ENCODE measurements at places on chromosomes 12 and 14.

GRCh38 chr12:122040579-122041386 is 19.1 kb downstream of the BCL7A start:
- no peak for DNase-seq

DNA sequence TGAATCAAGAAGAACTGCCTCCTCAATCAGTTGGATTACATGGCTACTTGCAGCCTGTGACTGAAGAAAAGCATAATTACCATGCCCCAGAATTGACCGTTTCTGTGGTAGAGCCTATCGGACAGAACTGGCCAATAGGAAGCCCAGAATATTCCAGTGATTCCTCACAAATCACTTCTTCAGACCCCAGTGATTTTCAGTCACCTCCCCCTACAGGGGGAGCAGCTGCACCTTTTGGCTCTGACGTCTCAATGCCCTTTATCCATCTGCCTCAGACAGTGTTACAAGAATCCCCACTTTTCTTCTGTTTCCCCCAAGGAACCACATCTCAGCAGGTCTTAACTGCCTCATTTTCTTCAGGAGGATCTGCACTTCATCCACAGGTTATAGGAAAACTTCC is 80.8 kb downstream of the RAD52 start:
- DNase-seq: no peak

GRCh38 chr12:77772676-77773298 is 57.9 kb upstream of the NAV3 start:
- no peak for DNase-seq

GRCh38 chr14:101717663-101718490 is 43.6 kb upstream of the PPP2R5C start:
- no peak for DNase-seq

DNA sequence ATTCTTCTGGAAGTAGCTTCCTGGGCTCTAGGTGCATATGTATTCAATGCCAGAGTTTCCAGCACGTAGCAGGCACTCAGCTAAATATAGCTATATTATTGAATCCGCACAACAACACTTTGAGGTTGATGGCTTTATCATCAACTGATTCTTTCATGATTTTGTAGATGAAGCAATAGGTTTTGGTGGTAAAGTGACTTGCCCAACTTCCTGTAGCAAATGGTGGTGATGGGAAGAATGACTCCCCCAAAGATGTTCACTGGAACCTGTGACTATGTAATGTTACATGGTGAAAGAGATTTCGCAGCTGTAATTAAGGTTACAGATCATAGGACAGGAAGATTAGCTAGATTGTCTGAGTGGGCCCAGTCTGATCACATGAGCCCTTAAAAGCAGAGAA is 3.2 kb downstream of the TDRD9 start:
- no peak for DNase-seq

- no peak for DNase-seq
Observed at GRCh38 chr12:122393817-122394216, 28.7 kb downstream of the CLIP1 start.

GRCh38 chr14:70713511-70713916 is 71.8 kb downstream of the TTC9 start:
- no peak for DNase-seq

- DNase-seq: no peak
Observed at GRCh38 chr14:104119488-104120251, 18.7 kb upstream of the KIF26A start.

- DNase-seq: no peak
Observed at GRCh38 chr14:49769581-49770211, 1.7 kb downstream of the KLHDC2 start.

- DNase-seq: no peak
Observed at GRCh38 chr14:100589760-100590469, 2.7 kb upstream of the BEGAIN start.

- DNase-seq: no peak
Observed at GRCh38 chr14:96962337-96962736, 165.2 kb downstream of the VRK1 start.

GRCh38 chr12:18975933-18976332 is 153.6 kb upstream of the PLEKHA5 start:
- no peak for DNase-seq

DNA sequence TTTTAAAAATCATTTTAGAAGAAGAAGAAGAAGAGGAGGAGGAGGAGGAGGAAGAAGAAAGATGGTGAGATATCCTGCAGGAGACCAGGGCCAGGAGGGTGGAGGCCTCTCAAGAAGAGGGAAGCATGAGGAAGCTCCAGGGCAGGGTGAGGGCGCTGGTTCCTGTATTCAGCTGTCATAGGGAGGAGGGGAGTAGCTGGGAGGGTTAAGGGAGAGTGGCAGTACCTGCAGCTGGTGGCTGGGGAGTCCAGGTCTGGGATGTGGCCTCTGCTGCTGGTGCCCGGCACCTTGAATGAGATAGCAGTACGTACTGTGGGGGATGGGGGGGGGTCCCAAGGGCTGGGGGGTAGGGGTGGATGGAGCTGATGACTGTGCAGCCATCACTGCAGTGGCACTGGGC is 9.8 kb downstream of the RBP5 start:
- DNase-seq: no peak

GRCh38 chr14:45838597-45838996 is 585.6 kb upstream of the MIS18BP1 start:
- DNase-seq: no peak

GRCh38 chr12:130104571-130105106 is 57.6 kb upstream of the FZD10 start:
- DNase-seq: no peak

DNA sequence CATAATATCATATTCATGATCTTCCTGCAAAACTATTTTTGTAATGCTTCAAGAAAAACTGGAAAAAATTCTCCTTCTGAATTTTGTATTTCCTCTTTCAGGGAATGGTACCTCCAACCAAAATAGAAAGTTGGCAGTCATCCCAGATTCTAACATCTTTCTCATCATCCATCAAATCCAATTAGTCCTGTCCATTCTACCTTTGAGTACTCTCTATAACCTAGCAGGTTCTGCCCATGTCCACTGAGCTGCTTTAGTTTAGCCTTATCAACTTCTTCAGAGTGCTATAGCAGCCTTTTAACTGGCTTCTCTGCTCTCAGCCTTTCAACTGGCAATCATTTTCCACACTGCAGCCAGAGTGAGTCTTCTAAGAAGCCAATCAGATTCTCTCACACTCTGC is 236.2 kb downstream of the AKAP6 start:
- DNase-seq: no peak

GRCh38 chr12:26197832-26198231 is 2.5 kb downstream of the SSPN start:
- no peak for DNase-seq

DNA sequence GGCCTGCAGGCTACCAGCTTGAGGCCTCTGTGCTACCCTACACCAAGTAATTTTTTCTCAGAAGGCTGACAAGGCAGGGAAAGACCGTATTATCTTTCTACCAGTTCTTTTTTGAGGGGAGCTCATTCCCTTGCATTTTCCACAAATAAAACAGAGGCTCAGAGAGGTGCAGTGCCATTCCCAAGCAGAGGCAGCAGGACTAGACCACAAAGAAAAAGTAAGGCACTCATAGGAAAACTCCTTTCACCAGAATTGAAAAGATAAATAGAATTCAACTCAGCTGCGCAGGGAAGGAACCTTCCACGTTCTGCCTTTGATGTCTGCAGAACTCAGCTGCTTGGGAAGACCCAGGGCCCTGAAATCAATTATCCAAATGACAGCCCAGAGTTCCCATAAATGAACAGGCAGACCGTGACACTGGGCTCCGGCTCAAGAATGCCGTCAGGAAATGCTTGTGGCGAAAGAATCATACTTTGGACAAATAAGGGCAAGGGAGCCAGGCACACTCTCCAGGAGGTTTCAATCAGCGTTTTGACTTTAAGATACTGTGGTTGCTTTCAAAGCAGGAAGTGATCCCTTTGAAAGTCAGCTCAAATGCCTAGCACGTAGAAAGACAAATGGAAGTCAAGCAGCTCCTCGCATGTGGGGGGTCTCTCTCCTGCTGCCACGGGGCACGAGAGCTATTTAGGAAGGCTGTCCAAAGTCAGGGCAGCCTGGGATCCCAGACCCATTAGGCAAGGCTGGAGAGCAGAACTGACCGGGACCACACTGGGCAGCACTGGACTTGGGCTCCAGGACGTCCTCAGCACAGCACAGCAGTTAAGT is 14.0 kb downstream of the KCTD10 start:
- DNase-seq: no peak

- no peak for DNase-seq
Observed at GRCh38 chr14:91919814-91920213, 27.7 kb downstream of the FBLN5 start.

DNA sequence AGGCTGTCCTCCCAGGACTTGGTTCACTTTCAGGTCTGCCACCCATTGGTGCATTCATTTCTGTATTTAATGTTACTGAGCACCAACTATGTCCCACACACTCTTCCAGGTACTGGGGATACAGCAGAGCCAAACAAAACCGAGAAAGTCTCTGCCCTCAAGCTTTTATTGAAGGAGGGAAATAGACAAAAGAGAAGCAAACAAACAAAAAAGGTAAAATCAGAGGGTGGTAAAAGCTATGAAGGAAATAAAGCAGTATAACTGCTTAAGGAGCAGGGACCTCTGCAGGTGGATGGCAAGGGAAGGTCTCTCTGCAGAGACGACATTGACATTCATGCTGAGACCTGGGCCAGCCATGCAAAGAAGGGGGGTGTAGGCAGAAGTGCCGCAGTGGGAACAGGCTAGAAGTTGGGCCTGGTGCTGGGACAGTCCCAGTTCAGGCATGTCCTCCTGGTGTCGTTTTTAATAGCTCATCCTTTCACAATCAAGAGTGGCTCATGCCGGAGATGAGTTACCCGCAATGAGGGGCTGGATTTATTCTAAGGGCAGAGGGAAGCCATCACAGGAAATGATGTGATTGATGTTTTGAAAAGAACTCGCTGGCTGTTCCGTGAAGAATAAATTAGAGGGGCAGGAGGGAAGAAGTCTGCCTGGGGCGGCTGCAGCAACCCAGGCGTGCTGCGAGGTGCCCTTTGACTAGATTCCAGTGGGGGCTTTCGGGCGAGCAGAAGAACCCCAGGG is 72.8 kb downstream of the IRF2BPL start:
- no peak for DNase-seq

Data from keratinocyte (primary cell).